ENCODE measurements at places on chromosomes 5 and 9.

DNA sequence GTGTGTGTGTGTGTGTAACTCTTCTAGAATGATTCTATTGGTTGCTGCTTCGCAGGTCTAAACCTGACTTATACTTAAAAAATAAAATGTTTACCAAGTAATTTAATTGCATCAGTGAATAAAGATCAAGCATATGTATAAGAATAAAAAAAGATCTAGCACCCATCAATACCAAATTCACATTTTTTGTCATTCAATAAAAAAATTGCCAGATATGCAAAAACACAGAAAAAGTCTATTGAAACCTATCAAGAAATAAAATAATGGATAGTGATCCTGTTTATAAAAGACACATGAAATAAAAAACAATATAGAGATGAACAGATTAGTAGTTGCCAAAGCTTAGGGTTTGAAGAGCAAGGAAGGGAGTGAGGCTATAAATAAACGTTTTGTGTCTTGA, 2095.0 kb upstream of the ACO1 start:
- no peak for DNase-seq

- DNase-seq, result peak; percentile 75
Observed at GRCh38 chr5:160315968-160316367, 3.6 kb upstream of the CCNJL start.

DNA sequence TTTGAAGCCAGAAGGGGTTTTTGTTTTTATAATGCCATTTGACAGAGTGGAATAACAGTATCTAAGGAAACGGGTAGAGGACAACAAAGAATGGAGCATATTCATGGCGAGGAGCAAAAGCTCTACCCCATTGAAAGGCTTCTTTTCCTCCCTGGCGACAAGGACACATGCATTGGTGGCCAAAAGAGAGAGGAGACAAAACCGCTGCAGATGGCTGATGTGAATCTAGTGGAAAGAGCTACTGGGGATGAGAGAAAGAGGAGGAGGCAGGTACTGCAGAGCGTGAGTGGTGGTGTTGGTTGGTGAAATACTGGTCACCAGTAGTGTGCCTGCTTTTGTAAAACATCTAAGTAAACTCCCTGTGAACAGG, 491 bp downstream of the APC start:
- DNase-seq, result peak; percentile 36

DNA sequence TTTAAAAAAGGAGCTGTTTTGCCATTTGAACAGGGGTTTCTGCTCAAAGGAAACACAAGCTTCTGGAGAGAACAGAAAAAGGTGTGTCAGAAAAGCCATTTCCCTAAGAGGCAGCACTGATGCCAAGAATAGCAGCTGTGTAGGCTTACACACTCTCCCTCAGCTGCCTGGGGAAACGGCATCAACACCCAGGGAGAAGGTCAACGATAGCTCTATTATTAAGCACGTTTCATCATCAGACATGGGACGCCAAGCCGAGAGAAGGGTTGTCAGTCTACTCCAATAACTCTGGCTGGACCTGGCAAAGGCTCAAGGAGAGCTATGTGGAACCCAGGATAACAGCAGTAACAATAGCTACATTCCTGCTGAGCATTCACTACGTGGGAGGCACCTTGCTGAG, 314.2 kb downstream of the CDK5RAP2 start:
- no peak for DNase-seq

GRCh38 chr5:97182571-97183099, 412 bp downstream of the RIOK2 start:
- DNase-seq, result peak; percentile 64

- DNase-seq, result peak; percentile 71
Observed at GRCh38 chr9:96874947-96875460, 20.7 kb upstream of the ZNF782 start.

Measured in ELR (cell line).